ENCODE measurements at places on chromosomes 3 and 15. TPM values are rescaled to one million over a fixed set of nuclear protein-coding genes. Genes with fewer than 3 reads are reported as not detected.

- DNase-seq = no peak
These were observed 477.8 kb downstream of the FGF12 start for GRCh38 chr3:192249516-192249915.

The SPTSSB gene
- not detected for total RNA-seq

- no peak for DNase-seq
These were observed at the start of gene PRR23A for GRCh38 chr3:139006051-139006716. TSS of gene PRR23A (minus strand) at chr3:139006268. CDS start at chr3:139006268, 0 bp downstream.

DNA sequence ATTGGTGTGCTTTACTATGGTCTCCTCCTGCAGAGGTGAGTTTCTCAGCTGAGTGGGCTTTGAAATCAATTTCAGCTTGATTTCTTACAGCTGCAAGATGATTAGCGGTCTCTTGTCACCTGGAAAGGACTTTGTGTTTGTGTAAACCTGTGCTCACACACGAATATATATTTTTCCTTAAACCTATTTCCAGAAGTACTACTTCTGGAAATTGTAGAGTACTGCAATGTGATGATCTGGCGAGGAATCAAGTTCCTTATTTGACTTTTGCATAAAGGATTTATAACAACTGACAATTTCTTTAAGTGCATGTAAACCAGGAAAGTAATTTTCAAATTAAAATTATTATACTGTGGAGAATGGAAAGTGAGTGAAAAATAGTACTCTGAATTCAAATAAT is 2.1 kb downstream of the MCTP2 start:
- no peak for DNase-seq

GRCh38 chr15:73602992-73603391 is 30.2 kb downstream of the NPTN start:
- DNase-seq = no peak

DNA sequence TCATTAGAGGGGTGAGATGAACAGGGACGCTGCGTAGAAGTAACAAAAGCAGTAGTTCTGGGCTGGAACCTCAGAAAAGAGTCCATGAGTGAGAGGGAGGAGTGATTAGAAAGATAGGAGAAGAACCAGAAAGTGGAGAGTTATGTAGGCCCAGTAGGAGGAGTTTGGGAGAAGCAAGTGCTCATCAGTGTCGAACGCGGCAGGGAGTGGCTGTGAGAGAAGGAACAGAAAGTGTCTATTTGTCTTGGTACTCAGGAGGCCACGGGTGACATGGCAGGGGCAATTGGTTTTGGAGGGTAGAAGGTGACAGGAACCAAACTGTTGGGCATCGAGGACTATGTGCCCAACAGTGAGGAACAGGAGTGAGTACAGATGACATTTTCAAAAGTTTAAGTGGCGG is 1.3 kb upstream of the INSYN1 start:
- no peak for DNase-seq

DNA sequence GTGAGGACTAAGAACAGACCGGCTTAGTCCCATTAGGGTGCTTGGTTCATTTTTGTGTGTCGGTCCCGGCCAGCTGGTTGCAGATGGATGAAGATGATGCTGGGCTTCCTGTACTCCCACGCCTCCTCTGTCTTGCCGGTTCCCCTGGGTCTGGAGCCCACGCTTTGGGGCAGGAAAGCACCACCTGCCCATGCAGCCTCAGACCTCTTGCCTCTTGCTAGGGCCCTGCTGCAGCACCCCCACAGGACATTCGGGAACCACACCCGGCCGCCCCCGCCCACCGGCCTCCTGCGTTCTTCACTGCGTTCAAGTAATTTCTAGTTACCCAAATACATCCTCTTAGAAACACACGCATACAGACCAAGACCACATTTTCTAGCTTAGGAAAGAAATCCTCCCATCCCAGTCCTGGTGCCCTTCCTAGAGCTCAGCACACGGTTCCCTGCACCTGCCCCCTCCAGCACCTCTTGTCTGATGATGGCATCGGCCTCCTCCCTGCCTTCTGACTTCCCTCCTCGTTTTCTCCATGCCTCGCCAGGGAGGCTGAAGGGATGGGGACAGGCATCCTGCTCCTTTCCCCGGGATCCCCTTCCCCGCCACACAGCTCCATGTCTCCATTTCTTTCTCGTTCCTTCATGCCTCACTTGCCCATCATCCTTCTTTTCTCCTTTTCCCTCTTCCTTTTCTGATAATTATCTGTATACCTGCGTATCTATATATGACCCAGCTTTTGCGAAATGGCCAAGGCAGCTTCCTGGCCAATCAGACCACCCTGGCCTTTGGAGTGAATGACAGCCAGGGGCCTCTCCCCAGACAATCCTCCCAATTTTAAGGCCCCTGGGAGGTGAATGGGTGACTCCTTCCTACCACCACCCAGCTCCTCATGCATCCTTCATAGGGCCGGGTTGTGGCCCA is 30.9 kb downstream of the FAM3D start:
- DNase-seq = no peak

DNA sequence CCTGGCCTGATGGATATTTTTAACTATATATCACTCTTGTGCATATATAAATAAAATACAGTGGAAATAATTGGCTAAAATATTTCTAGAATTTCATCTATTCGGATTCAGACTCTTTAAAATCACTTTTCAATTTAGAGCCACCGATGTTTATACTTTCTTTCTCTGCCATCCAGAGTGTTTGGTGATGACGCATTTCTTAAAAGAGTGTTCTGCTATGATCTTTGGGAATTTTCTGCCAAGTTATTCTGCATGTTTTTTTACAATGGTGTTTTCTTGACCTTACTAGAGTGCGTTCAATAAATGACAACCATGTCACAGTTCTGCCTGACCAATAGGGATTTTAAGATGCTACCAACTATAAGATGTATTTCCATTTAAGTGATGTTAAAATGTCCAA is 30.2 kb downstream of the PPP2R3A start:
- no peak for DNase-seq

DNA sequence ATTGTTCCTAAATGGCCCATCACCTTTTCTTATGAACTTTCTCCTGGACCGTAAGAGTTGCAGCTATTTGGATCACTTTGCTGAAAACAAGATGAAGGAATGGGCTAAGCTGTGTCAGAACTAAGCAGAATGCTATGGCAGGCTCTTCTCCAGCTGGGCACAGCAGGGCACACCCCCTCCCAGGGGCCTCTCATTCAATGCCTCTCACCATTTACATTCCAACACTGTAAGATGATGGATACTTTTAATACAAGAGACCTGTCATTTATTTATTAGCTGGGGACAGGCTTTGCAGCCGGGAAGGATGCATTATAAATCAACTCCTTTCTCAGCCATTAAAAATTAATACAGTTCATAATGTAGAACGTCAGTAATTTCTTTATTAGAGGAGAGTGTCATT is 240.1 kb downstream of the NTRK3 start:
- DNase-seq = no peak

- DNase-seq = no peak
These were observed 5.0 kb downstream of the SLC9C1 start for GRCh38 chr3:112289011-112289410.

The LIPH gene
- not detected for total RNA-seq

DNA sequence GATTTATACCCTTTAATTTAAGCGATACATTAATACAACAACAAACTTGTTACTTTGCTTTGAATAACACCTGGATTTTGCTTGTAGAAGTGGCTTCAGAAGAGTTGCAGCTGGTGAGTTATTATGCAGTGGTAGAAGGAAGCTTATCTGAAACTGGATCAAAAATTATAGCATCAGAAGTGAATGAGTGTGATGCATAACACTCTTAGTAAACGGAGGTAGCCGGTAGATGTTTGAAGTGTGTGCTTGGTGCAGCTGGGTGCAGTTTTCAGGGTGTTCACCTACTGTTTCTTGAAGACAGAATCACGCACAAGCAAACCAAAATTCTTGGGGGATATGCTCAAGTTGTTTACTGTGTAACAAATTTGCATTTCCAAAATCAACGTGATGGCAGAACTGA is 103.1 kb downstream of the MITF start:
- DNase-seq = no peak

- DNase-seq = no peak
These were observed 4.8 kb upstream of the MORC1 start for GRCh38 chr3:109122690-109123089.

DNA sequence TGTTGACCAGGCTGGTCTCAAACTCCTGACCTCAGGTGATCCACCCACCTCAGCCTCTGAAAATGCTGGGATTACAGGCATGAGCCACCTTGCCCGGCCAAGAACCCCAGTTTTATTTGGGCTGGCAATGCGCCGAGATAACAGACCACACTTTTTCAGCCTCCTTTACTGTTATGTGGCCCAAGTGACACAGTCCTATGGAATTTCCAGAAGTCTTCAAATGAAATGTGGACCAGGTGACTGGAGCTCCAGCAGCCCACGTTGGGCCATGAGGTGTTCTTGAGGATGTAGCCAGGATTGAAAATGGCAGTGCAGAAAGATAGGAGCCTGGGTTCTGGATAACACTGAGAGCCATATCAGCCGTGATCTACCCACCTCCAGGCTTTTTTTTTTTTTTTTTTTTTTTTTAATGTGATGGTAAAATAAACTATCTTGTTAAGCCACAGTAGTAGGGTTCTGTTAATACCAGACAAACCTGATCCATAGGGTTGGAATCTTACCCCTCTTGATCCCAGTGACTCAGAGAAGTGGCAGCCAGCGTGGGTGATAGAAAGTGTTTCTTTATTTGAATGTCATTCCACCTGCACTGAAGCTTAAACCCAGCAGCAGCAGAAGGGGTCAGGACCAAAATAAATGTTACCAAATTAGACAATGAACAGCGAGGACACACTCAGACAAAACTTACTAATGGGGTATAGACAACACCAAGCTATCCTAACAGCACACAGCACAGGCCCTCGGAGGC is 55.6 kb downstream of the LHFPL4 start:
- no peak for DNase-seq
